Aorta (tissue), 5 donors: ENCODE measurements at places on chromosomes 3 and 15. TPM values are rescaled to one million over a fixed set of nuclear protein-coding genes. Genes with fewer than 3 reads are reported as not detected.

The SPINT1 gene
- 3.9 TPM for total RNA-seq

The SCAP gene
- 66.1 TPM for total RNA-seq

The MAGEL2 gene
- total RNA-seq: 0.27 TPM

The DUOX1 gene
- 4.5 TPM for total RNA-seq

The PLA1A gene
- 5.7 TPM for total RNA-seq

The SKOR1 gene
- 1.2 TPM for total RNA-seq

The FAM3D gene
- total RNA-seq: not detected

The FEZF2 gene
- not detected for total RNA-seq

GRCh38 chr3:110656394-110657025 lies 415.1 kb upstream of the NECTIN3 start:
- DNase-seq: no peak

GRCh38 chr15:62732078-62732477 lies 310.5 kb upstream of the TPM1 start:
- no peak for DNase-seq

GRCh38 chr15:77224352-77224751 lies 153.4 kb upstream of the TSPAN3 start:
- DNase-seq: no peak

DNA sequence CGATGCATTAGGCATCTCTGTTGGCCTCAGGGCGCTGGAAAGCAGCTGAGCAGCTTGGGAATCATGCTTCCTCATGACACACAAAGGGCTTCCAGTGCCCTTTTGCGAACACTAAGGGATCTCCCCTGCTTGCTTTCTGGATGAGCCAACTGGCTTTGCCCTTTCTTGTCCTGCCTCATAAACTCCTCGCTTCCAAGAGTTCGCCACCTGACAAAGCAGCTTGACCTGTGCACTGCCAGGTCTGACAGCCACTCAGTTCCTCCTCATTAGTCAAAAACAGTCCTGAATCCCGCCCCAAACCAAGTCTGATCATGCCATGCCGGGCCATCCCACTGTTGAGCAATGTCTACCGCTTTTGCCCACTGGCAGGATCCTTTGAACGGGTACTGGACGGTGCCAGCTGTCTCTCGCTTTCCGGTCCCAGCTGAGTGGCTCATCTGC lies 265.4 kb upstream of the LYSMD4 start:
- DNase-seq: no peak

GRCh38 chr3:125104639-125105038 lies 48.8 kb upstream of the HEG1 start:
- DNase-seq: no peak

DNA sequence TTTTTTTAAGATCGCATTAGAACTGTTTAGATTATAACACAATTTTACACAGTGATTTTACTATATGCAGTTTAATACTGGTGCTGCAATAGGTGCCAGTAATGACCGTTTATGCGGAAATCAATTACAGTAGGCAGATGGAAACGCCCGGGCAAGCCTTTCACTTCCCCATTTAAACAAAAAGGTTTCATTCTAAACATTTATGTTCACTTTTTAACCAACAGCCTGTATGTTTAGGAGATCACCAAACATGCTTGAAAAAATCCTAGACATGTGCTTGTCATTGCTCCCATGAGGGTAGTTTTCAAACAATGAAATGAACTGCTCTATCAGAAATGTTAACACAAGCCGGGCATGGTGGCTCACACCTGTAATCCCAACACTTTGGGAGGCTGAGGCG lies 2.7 kb downstream of the BNIP2 start:
- DNase-seq: no peak

DNA sequence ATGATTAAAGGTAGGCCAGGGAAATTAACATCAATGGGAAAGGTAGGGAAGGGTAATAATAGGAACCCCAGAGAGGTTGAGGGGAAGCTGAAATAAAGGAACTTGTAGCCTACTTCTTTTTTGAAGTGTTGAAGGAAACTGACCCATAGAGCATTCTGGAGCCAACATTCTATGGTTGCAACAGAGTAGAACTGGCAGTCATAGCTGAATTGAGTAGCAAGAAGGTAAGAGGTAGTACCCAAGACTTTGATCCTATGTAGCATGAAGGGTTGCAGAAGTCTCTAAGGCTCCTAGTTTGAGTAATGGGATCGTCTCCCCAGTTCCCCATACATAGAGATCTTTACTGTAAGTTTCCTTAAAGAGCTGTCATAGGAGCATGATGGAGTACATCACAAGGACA lies 7.4 kb upstream of the ZNF774 start:
- DNase-seq: no peak

GRCh38 chr3:181695661-181696491 lies 15.8 kb upstream of the SOX2 start:
- peak; percentile 77 for DNase-seq

DNA sequence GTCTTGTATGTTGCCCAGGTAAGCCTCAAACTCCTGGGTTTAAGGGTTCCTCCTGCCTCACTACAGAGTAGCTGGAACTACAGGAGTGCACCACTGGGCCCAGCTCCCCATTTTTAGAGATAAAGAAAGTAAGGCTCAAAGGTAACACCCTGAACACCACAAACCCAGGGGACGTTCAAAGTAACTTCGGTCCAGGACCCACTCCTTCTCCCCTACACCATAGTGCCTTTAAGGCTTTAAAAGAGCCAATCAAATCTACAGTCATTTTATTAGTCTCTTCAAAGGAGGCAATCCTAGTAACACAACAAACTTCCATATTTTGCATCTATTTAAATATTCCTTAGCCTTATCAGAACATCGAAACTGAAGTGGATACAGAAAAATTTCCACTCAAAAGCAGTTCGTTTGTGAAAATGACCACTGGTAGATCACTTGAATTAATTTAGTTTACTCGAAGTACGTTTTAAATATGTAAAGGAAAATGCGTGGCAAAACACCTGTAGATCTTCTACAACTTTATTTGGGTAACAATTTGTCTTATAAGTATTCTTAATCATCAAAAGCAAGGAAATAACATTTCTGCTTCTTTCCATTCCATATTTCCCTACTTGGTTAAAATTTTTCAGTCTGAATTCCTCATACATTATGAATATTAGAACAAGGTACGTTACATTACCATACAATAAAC lies 1.8 kb downstream of the STAG1 start:
- no peak for DNase-seq

- DNase-seq: no peak
These were observed 1.3 kb downstream of the ADAMTS9 start for GRCh38 chr3:64686446-64686908.

- no peak for DNase-seq
These were observed 87.5 kb downstream of the RORA start for GRCh38 chr15:61141497-61142125.

DNA sequence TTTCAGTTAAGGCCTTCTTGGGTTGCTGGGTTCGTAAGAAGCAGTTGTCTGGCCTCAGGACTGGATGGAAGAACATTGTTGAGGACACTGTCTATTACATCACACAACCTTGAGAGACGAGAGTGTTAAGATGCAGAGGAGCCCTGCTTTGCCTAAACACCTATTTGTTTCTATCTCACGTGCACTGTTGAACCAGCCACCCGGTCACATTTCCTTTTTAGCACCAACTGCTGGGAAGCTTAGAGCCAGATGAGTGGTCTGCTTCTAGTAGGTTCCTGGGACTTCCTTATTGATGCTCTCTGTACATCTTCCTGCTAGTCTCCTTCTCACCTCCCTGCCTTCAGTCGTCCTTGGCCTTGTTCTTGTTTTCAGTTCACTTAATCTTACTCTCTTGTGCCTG lies 22.3 kb downstream of the CAND2 start:
- DNase-seq: no peak

GRCh38 chr3:129657261-129658046 lies 51.0 kb upstream of the PLXND1 start:
- no peak for DNase-seq

GRCh38 chr3:36907911-36908646 lies 36.8 kb downstream of the TRANK1 start:
- peak; percentile 73 for DNase-seq

DNA sequence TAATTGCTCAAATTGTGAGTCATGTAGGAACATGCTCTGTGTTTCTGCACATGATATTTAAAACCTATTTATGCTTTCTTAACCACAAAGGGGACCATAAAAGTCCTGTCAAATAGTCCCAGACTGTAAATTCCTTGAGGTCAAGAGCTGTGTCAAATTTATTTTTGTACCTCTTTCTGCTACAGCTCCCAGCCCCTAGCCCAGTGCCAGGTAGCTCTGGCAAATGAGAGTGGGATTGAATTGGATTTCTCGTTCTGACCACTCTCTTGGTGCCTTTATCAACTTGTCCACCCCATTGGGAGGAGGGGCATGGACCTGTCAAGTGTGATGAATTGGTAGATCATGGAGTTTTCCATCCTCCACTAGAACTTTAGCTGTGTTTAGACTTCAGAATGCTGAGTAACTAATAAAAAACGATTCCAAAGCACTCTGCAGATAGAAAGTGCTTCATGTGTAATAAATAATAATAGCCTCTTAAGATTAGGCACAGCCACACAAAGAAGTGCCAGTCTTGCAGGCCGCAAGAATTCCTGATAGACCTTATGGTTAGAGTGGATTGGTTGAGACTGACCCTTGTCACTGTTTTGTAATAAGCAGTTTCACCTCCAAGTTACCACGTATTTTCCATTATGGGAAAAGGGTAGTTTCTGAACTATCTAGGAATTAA lies 120.4 kb downstream of the LPP start:
- DNase-seq: no peak

- DNase-seq: no peak
These were observed 3.9 kb downstream of the EPM2AIP1 start for GRCh38 chr3:36989005-36989404.

- no peak for DNase-seq
These were observed 96.7 kb upstream of the TP63 start for GRCh38 chr3:189534531-189534930.

DNA sequence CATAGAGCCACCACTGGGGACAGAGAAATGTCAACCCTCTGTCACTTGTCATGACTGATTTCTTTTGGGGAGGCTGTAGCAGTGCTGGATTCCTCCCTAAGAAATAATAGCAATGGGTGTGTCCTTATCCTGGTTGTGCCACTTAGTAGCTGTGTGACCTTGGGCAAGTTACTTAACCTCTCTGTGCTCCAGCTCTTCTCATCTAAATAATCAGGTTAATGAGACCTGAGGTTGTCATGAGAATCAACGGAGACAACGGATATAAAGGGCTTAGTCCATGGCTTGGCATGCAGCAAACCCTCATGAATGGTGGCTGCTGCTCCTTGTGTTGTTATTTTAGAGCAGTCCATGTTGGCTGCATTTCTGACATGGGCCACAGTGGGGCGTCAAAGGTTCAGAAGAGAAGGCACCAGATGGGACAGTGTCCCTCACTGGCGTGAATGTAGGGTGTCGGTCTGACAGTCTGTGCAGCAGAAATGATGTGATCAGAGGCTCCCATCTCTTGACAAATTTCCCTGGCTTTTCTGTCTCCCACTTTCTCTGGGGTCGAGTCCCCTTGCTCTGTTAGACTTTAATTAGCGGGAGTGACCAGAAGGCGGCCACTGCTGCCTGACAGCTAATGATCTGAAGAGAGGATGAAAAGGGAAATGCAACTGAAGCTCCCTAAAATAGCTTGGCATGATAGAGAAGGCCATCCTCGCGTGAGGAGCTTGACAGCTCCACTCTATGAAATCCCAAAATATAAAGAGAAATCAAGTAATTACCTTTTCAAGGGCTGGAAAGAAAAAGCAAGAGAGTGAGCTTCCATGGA lies 209.4 kb downstream of the CADPS start:
- DNase-seq: peak; percentile 65

GRCh38 chr15:29699791-29700190 lies 122.5 kb downstream of the TJP1 start:
- DNase-seq: no peak

- DNase-seq: no peak
These were observed 258.7 kb downstream of the SLCO3A1 start for GRCh38 chr15:92112180-92112579.
